Left renal cortex interstitium (tissue), 4 donors: ENCODE measurements at places on chromosomes 7 and 10.

DNA sequence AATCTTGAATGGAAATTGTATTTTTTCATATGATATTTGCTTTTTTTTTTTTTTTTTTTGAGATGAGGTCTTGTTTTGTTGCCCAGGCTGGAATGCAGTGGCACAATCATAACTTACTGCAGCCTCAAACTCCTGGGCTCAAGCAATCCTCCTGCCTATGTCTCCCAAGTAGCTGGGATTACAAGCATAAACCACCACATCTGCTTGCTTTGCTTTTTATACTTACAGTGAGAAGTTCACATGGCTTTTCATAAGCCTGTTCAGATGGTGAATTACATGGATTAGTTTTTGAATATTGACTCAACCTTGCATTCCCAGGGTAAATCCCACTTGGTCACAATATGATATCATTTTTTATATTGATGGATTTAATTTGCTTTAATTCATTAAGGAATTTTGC lies 22.0 kb downstream of the LRRD1 start:
- DNase-seq: no peak

GRCh38 chr10:31018962-31019361 lies 12.7 kb downstream of the ZNF438 start:
- no peak for DNase-seq

GRCh38 chr10:128727114-128727513 lies 600.9 kb upstream of the MKI67 start:
- DNase-seq: no peak

- no peak for DNase-seq
These were observed 66.8 kb downstream of the CD36 start for GRCh38 chr7:80705130-80705781.

DNA sequence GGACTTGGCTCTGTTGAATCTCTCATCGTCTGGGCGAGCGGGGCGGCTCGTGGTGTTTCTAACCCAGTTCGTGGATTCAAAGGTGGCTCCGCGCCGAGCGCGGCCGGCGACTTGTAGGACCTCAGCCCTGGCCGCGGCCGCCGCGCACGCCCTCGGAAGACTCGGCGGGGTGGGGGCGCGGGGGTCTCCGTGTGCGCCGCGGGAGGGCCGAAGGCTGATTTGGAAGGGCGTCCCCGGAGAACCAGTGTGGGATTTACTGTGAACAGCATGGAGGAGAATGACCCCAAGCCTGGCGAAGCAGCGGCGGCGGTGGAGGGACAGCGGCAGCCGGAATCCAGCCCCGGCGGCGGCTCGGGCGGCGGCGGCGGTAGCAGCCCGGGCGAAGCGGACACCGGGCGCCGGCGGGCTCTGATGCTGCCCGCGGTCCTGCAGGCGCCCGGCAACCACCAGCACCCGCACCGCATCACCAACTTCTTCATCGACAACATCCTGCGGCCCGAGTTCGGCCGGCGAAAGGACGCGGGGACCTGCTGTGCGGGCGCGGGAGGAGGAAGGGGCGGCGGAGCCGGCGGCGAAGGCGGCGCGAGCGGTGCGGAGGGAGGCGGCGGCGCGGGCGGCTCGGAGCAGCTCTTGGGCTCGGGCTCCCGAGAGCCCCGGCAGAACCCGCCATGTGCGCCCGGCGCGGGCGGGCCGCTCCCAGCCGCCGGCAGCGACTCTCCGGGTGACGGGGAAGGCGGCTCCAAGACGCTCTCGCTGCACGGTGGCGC lies at the start of gene EN2:
Gene EN2, plus strand, starts transcription at position 19 of the 767 bp plus-strand sequence. Its CDS starts 249 bp downstream, at position 268.
- DNase-seq: no peak

DNA sequence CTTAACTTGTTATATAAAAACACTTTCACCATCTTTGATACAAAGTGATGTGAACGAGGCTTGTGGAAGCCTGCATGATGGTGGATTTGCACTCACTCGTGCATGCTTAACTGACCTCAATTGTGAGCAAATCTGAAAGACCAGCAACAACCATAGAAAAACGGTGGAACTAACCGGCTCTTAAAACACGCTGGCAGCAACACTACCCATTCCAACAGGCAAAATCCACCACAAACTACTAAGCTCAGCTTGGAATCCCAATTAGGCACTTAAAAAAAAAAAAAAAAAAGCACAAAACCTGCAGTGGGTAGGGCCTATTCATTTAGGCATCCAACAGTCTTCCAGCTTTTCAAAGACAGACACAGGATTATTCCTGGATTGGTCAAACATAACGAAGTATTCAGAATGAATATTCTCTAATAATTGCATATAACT lies 1.8 kb downstream of the GDI2 start:
- DNase-seq: no peak

GRCh38 chr10:12975906-12976305 lies 25.6 kb downstream of the CCDC3 start:
- DNase-seq: no peak

GRCh38 chr10:14565199-14565598 lies 209.5 kb downstream of the FAM107B start:
- DNase-seq: no peak

DNA sequence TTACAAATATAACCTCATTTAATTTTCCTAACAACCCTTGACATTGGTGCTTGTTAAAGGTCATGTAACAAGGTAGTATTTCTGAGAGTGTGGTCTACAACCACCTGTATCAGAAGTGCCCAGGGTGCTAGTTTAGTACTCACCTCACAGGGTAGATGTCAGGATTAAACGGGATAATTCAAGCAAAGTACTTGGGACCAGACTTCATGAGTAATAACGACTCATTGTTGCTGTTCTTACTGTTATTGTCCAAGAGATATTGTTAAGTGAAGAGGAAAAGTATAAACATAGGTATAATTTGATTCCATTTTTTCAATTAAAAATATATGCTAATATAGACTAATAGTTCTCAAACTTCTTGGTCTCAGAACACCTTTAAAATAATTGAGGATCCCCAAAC lies 179.3 kb downstream of the WNT2 start:
- DNase-seq: no peak

GRCh38 chr10:10734356-10735064 lies 283.2 kb upstream of the CELF2 start:
- no peak for DNase-seq

DNA sequence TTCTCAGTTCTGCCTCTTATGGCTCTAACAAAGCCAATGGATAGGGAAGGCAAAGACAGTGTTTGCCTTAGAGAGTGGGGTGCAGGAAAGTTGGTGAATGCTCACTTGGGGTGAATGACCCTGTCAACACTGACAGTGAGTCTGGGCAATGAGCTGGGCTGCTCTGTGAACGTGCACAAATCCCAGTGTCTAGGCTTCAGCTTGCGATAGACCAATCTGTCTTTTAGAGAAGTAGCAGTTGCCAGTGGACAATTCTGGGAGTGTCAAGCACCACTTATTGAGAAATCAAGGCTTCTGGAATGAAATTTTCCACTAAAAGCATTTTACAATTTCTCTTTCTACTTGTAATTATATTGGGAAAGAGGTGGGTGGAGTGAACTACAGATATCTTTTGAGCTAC lies 141.4 kb downstream of the HERPUD2 start:
- DNase-seq: no peak

- DNase-seq: no peak
These were observed 48.1 kb downstream of the CDC123 start for GRCh38 chr10:12243864-12244620.

- no peak for DNase-seq
These were observed 82.2 kb downstream of the CFAP58 start for GRCh38 chr10:104435822-104436221.

DNA sequence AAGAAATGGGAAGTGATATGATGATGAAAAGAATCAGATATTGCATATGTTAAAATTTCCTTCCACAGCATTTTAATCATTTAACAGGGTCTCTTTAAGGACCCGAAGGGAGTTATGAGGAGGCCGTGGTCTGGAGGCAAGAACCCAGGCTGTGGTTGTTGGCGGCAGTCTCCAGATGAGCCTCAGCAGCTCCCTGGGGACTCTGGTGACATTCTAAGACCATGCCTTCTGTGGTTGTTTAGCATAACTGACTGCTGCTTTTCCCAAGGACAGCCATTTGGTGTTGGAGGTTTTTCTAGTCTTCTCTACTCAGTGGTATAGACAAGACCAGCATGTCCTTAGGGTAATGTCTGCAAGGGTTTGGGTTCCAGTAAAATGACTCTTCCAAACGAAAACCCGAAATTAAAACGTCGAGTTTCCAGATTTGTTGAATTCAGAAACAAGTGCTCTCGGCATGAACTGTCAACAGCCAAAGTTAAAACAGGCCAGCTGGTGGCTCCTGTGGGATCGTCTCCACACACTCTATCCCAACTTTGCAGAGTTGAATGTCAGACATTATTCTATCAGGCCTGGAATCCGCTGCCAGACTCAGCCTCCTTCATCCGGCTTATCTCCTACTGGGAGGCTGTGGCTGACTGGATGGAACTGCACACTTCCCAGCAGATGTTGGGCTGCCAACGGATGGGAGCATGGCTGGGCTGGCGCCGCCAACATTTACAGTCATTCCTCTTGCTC lies 183.1 kb downstream of the TAX1BP1 start:
- DNase-seq: no peak

GRCh38 chr7:110669410-110669809 lies 421.5 kb upstream of the LRRN3 start:
- DNase-seq: no peak

- DNase-seq: no peak
These were observed 580.3 kb downstream of the DNAJB6 start for GRCh38 chr7:157916946-157917640.

DNA sequence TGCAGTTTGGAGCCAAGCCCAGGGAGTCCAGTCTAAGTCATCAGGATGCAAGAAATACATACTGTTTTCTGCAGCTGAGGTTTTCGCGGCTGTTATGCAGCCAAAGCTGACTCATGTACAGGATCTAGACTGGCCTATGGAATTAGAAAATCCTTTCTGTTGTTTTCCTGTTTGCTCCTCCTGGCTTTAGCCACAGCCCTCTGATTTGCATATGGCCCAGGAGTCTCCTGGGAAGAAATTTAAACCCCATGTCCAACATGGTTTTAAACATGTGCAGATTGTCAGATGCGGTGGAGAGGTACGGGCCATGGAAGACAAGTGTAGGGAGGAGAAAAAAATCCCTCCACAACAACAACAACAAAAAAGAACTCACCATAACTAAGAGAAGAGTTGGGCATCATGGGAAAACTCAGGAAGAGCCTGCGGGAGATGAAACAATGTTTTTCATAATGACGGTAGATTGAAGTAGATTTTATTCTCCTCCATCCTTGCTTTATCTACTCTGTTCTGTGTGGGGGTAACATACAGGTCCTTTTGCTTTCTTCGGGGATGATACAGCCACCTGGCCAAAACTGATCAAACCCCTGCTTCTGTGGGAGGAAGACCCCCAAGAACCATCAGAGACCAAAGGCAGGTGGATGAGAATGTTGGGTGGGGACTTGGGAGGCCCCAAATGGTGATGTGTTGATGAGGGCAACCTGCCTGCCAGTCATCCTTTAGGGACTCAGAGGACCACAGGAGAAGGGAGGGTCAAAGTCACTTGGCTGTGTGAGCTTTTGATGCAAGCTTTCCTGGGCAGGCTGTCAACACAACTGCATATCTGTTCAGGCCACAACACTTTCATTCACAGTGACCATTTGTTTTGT lies 29.8 kb upstream of the GNA12 start:
- no peak for DNase-seq

- no peak for DNase-seq
These were observed 36.9 kb downstream of the TBATA start for GRCh38 chr10:70748305-70748704.

DNA sequence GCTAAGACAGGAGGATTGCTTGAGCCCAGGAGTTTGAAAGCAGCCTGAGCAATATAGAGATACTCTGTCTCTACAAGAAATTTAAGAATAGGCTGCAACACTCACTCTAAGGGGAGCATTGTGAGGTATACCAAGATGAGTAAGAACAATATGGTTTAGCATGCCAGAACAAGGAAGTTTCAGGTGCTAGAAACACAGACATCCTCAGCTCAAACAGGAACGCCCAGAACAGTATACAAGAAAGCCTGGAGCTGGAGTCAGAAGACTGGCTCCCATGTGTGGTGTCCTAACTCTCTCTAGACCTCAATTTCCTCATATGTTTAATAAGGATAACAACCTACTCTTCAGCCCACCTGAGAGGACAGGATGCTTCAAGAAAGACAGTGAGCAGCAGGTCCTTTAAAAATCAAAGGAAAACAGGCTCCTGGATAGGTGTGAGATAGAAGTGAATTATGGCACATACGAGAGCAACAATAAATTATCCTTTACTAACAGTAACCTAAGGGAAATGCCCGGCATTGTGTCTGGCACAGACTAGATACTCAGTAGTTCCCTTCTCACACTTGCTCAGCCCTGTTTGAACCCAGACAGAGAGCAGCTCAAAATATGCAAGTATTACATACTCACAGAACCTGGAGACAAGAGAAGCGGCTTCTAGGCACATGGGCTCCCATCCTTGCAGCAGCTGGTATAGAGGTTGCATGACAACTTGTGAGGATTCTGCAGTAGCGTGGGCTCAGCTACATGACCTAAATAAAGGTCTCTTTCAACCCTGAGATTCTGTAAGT lies 45.4 kb downstream of the KAT6B start:
- DNase-seq: no peak

DNA sequence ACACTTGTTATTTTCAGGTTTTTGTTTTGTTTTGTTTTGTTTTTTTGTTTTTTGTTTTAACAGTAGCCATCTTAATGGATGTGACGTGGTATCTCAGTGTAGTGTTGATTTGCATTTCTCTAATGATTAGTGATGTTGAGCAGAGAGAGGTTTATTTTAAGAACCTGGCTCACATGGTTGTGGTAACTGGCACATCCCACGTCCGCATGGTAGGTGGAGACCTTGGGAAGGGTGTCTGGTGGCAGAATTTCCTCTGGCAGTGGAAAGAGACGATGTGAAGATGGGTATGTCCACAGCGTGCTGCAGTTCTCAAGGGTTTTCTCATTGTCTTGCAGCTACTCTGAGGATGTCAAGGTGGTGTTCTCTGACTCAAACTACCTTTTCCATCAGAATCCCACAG lies 252.2 kb downstream of the GALNT17 start:
- no peak for DNase-seq

GRCh38 chr7:106039486-106040060 lies 72.5 kb downstream of the SYPL1 start:
- peak; percentile 65 for DNase-seq

DNA sequence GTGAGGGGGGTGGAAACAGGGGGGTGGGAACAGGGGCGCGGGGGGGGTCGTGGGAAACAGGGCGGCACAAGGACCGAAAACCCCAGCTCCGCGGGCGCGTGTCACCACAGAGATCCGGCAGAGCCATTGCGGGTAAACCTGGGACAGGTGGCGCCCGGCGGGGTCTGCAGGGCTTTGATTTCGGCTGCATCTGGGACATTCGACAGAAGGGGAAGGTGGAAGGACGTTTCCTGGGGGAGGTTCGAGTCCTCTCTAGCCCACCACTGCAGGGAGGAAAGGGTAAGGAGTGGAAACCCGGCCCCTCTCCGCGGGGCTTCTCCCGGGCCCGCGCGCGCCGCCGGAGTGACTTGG lies 7.5 kb downstream of the NKX2-3 start:
- no peak for DNase-seq

- peak; percentile 34 for DNase-seq
These were observed 94.1 kb downstream of the PRKAG2 start for GRCh38 chr7:151782598-151783448.
